WTC11 (cell line): ENCODE measurements at places on chromosomes 7 and 10. TPM values are rescaled to one million over a fixed set of nuclear protein-coding genes. Genes with fewer than 3 reads are reported as not detected.

The CCNY gene
- total RNA-seq = 53.3 to 59.1 TPM (median 53.6 TPM) in 3 replicates

GRCh38 chr10:79054203-79055099 lies 14.3 kb upstream of the ZMIZ1 start:
- DNase-seq = no peak

- DNase-seq = no peak
Observed at GRCh38 chr7:155728116-155728515, 83.7 kb downstream of the RBM33 start.

The EEF1AKMT2 gene
- 21.6 to 26.4 TPM (median 25.7 TPM) in 3 replicates for total RNA-seq

The EMX2 gene
- total RNA-seq = not detected in 3 replicates

DNA sequence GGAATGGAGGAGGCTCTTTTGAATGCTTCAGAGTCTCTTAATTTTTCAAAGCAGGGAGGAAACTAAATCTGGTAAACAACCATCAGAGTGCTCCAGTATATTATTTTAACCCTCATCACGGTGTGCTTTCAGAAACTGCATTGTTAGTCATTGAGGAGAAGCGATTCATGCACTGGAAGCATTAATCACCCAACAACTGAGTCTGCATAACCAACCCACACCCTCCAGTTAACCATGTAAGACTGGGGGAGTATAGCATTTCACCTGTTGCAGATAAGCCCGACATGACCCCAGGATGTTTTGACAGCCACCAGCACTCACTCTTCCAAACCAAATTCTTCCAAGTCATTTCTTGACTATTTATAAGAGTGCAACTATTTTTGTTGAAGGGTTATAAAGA lies 257.6 kb downstream of the GATA3 start:
- DNase-seq = no peak

The HDAC9 gene
- 14.6 to 18.8 TPM (median 18.0 TPM) in 3 replicates for total RNA-seq

- peak; percentile 52 for DNase-seq
Observed at GRCh38 chr7:157139111-157139809, 534 bp downstream of the UBE3C start.

- no peak for DNase-seq
Observed at GRCh38 chr10:71881647-71882355, 30.8 kb upstream of the PSAP start.
